Amniotic stem cell (primary cell): ENCODE measurements at places on chromosomes 1 and 21.

- DNase-seq, result no peak
Measured at GRCh38 chr1:75305061-75305460, 170.9 kb downstream of the LHX8 start.

DNA sequence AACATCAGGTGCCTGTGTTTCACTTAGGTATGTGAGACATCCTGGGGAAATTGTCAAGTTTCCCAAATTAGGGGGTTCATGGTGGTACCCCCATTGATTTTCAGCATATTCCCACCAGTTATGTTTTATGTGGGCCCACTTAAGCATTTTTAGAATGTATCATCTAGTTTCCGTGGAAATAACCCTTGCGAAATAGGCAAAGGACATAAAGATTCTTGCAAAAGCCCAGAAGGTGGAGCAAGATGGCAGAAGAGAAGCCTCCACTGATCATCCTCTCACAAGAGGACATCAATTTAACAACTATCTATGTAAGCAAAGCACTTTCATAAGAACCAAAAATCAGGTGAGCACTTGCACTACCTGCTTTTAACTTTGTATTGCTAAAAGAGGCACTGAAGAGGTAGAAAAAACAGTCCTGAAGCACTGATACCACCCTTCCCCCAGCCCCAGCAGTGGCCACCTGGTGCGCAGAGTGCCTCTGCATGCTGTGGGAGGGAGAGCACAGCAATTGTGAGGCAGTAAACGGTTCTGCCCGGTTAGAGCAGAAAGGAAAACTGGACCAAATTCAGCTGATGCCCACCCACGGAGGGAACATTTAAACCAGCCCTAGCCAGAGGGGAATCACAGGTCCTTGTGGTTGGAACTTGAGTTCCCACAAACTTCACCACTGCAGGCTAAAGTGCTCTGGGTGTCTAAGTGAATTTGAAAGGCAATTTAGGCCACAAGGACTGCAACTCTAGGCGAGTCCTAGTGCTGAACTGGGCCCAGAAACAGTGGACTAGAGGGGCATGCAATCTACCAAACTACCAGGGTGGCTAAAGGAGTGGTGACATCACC lies 23.2 kb downstream of the MCOLN2 start:
- no peak for DNase-seq

DNA sequence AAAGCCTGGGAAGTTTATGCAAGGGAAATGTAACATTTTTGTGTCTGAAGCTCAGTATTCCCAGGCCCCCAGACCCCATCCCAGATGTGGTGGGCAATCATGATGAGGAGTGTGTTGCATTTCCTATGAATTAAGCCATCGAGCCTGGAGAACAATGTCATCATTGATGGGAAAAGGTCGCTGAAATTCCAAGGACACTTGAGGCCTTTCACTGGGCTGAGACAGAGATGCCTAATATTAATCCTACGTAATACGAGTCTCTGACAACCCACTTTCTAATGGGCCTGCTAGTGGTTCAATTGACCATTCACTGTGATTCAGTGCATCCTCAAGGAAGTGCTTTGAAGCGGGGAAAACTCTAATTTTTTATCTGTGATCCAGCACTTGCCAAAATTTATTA lies 291.6 kb downstream of the PLPP3 start:
- DNase-seq, result no peak

DNA sequence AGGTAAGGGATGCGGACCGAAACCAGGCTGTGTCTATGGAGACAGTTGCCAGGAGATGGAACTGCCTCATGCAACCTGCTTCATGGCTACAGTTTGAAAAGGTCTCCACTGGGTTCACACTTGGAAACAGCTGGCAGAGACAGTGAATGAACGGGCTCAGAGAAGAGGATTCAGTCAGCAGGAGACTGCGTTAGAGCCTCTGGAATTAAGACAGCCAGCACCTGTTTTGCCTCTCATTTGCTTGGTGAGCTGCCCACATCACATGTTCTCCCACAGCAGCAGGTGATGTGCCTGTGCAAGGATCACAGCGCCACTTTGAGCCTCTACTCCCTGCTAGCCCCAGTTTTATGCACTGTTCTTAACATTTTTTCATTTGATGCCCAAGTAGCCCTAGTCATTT lies 321.0 kb downstream of the PLPP3 start:
- no peak for DNase-seq

DNA sequence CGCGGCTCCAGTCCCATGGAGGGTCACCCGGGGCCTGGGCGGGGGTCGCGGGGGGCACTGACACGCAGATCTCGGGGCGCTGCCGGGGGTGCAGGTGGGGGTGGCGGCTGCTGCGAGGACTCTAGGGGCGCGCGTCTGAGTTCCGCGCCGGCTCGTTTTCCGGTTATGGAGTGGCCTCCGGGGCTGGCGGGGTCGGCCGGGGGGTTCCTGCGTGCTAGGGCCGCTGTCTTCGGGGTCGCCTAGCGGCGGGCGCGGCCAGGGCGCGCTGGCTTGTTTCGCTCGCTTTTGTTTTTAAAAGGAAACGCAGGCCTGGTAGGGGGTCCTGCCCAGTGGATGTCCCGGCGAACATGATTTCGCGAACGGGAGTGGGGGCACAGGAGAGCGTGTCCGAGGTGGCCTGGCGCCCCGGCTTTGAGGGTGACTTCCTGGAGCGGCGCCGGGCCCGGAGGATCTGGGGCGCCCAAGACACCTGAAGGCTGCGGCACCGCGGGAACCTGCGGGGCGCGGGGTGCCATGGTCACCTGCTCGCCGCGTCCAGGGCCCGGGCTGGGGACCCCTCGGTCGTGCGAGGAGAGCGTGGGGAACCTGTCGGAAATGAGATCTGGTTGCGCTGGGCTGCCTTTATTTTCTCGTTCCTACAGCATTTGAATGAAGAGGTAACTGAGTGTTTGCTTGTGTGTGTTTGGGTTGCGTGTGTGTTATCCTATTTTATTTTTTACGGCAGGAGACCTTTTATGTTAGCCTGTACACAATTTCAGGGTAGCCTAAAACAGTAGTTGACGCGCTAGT lies 618 bp downstream of the ETS2 start:
- no peak for DNase-seq

- DNase-seq, result no peak
Measured at GRCh38 chr21:42615924-42616323, 37.5 kb upstream of the PDE9A start.

DNA sequence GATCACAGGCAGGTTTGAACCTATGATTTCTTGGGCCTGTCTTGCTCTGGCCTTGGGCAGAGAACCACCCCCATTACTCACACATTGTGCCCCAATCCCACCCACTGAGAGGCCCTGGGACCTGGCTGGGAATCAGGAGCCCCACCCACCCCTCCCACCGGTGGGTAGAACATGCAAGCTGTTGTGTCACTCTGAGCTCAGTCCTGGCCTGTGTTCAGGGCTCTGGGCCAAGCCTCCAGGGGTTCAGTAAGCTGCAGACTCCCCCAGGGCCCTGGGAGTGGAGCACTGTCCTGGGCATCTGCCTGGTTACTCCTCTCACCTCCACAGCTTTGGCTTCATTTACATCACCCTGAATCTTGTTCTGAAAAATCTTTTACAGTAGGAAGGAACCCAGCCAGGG lies 270.5 kb downstream of the RRAGC start:
- DNase-seq, result no peak

GRCh38 chr1:152047413-152047729 lies 10.6 kb upstream of the S100A11 start:
- DNase-seq, result no peak

DNA sequence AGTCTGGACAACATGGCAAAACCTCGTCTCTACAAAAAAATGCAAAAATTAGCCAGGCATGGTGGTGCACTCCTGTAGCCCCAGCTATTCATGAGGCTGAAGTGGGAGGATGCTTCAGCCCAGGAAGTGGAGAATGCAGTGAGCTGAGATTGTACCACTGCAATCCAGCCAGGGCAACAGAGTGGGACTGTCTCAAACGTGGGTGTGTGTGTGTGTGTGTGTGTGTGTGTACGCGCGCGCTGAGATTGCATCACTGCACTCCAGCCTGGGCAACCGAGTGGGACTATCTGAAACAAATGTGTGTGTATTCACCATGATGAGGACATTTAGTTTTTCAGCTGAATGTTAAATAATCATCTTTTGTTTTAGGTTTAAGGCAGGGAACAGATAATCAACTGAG lies 21.1 kb downstream of the USP1 start:
- DNase-seq, result no peak
